ENCODE measurements at places on chromosomes 7 and 10.

GRCh38 chr10:36187380-36188079, 545.4 kb upstream of the FZD8 start:
- DNase-seq: no peak

DNA sequence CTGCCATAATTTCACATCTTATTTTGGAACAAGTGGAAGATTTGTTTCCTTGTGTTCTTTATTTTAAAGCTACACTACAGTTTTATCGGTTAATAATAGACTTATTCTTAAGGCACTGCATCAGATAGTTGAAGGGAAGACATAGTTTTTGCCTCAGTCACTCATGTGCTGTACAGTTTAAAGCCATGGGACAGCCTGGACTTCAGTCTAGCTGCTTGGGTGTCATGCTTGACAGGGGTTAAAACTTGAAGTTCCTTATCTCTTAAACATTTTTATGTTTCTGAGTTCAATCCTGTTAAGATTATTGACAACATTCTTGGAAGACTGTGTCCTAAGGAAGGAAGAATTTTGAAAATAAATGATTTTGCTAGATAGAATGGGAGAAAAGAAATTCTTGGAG, 49.7 kb downstream of the PPP1R9A start:
- DNase-seq: no peak

- no peak for DNase-seq
Observed at GRCh38 chr10:5599613-5600520, 66.5 kb downstream of the ASB13 start.

DNA sequence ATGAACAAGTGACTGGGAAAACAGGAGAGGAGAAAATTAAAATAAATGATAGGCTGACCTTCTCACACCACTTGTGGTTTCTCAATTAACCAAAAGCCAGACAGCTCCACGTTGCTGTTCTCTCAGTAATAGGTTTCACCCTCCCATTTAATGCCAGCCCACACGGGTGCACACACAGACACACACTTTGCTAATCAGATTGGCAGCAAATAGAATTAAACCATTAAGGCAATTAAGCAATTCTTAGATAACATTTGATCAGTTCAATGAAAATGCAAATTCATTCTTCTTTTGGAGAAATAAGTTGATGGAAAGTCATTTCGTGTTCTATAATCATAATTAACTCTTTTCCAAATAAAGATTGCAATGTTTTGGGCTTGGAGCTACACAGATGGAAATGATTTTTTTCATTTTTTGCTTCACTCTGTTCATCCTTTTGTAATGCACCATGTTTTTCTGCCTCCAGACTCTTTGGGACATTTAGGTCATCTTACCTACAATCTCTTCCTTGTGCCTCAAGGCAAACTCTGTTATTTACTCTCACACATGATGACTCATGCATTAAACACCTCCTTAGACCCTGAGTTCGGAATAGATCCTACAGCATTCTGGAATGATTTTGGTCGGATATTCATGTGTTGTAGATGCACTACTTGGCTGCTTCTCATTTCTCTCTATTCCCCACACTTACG, 700.7 kb downstream of the AUTS2 start:
- DNase-seq: no peak

GRCh38 chr7:113959910-113960309, 41.1 kb upstream of the PPP1R3A start:
- no peak for DNase-seq
